ENCODE measurements at places on chromosomes 2 and 18. TPM values are rescaled to one million over a fixed set of nuclear protein-coding genes. Genes with fewer than 3 reads are reported as not detected.

GRCh38 chr2:204226305-204226880 lies 289.8 kb downstream of the ICOS start:
- H3K36me3 ChIP-seq, result no peaks in the 10 kb centered on the region
- no peaks in the 10 kb centered on the region for H3K4me1 ChIP-seq
- peaks cover 19% of the 10 kb centered on the region for H3K27me3 ChIP-seq
- no peak overlapping the region for H3K27ac ChIP-seq
- no peak for DNase-seq
- H3K4me3 ChIP-seq, result no peak overlapping the region

ATG9A gene
- total RNA-seq, result 75.5 TPM

GRCh38 chr18:38526922-38527321 lies 961.3 kb upstream of the CELF4 start:
- H3K27me3 ChIP-seq, result no peaks in the 10 kb centered on the region
- no peaks in the 10 kb centered on the region for H3K36me3 ChIP-seq
- no peak for DNase-seq
- no peaks in the 10 kb centered on the region for H3K4me1 ChIP-seq
- H3K4me3 ChIP-seq, result no peak overlapping the region
- H3K27ac ChIP-seq, result no peak overlapping the region

OLA1 gene
- total RNA-seq, result 71.8 TPM

CHRNA1 gene
- total RNA-seq, result 0.38 TPM

DNA sequence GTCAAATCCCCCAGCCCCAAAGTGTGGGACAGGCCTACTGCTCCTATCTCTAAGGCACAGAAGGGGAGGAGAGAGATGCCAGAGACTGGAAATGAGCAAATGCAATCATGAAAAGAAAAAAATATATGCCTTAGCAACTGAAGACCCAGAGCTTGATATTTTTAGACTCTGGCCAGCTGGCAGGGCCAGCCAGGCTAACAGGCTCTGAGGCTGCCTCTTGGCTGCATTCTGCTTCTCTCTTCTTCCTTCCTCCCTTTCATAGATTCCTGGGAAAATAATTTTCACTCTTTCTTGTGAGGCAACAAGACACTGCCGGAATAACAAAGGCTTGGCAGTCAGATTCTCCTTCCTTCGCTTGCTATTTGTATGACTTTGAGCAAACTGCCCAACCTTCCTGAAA lies 209.1 kb downstream of the RAD51AP2 start:
- H3K27me3 ChIP-seq, result peaks cover 14% of the 10 kb centered on the region
- peaks cover 2% of the 10 kb centered on the region for H3K4me1 ChIP-seq
- no peak for DNase-seq
- H3K27ac ChIP-seq, result no peak overlapping the region
- no peaks in the 10 kb centered on the region for H3K36me3 ChIP-seq
- H3K4me3 ChIP-seq, result no peak overlapping the region

GPR45 gene
- not detected for total RNA-seq

PLA2R1 gene
- 47.7 TPM for total RNA-seq
